Activated CD8-positive, alpha-beta T cell treated with anti-CD3 and anti-CD28 coated beads, Interleukin-2, amount 10 ng/mL, durations not matched to agents 7 days and 5 days (primary cell): ENCODE measurements at places on chromosomes 3 and 15. TPM values are rescaled to one million over a fixed set of nuclear protein-coding genes. Genes with fewer than 3 reads are reported as not detected.

The AP3B2 gene
- total RNA-seq: not detected

- no peaks in the 10 kb centered on the region for H3K36me3 ChIP-seq
- DNase-seq: no peak
- no peaks in the 10 kb centered on the region for H3K27me3 ChIP-seq
- no peaks in the 10 kb centered on the region for H3K4me1 ChIP-seq
- H3K27ac ChIP-seq: no peak overlapping the region
- H3K4me3 ChIP-seq: no peak overlapping the region
These were observed 331.4 kb upstream of the WNT5A start for GRCh38 chr3:55818485-55818884.

DNA sequence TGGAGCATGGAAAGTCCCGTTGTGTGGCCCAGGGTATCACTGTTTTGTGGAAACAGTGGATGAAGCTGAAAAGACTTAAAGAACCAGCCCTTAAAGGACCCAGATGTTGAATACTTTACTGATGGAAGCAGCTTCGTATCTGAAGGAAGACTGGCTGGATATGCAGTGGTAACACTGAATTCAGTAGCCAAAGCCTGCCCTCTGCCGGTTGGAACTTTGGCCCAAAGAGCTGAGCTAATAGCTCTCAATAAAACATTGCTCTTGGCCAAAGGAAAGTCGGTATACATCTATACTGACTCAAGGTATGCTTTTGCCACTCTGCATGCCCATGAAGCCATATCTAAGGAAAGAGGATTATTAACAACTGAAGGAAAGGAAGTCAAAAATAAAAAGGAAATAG lies 885.4 kb downstream of the PDCD6IP start:
- peak; percentile 48 for DNase-seq
- no peaks in the 10 kb centered on the region for H3K27me3 ChIP-seq
- H3K36me3 ChIP-seq: no peaks in the 10 kb centered on the region
- no peaks in the 10 kb centered on the region for H3K4me1 ChIP-seq
- no peak overlapping the region for H3K27ac ChIP-seq

GRCh38 chr3:11556851-11557644 lies 86.7 kb downstream of the VGLL4 start:
- DNase-seq: no peak
- H3K36me3 ChIP-seq: peaks cover 36% of the 10 kb centered on the region
- H3K27ac ChIP-seq: peak overlapping the region; percentile 12
- H3K27me3 ChIP-seq: no peaks in the 10 kb centered on the region
- no peak overlapping the region for H3K4me3 ChIP-seq
- H3K4me1 ChIP-seq: peaks cover 4% of the 10 kb centered on the region

DNA sequence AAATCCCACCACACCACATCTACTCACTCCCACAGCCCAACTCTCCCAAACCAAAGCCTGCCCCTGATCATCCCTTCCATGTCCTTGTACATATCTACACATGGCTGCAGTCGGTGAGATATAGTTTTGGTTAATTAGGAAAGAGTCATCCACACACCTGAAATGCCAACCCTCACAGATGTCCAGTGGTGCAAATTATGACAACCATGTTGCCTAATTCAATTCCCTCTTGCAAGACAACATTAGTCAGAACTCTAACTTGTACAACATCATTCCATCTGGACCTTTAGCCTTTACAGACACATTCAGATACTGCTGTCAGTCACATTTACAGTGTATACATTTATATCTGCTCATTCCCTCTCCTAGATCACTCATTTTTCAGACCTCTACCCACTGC lies 41.2 kb downstream of the TUBGCP4 start:
- no peak overlapping the region for H3K27ac ChIP-seq
- no peaks in the 10 kb centered on the region for H3K27me3 ChIP-seq
- no peaks in the 10 kb centered on the region for H3K4me1 ChIP-seq
- H3K4me3 ChIP-seq: no peak overlapping the region
- DNase-seq: no peak
- H3K36me3 ChIP-seq: peaks cover 50% of the 10 kb centered on the region
